ENCODE measurements at places on chromosomes 4 and X. TPM values are rescaled to one million over a fixed set of nuclear protein-coding genes. Genes with fewer than 3 reads are reported as not detected.

Gene CTAG2
- total RNA-seq, result not detected

Gene ATP6AP2
- 99.6 TPM for total RNA-seq

Gene SSX2B
- total RNA-seq, result not detected

Gene GLOD5
- not detected for total RNA-seq

Gene DYNLT3
- total RNA-seq, result 33.8 TPM
